IMR-90 (cell line): ENCODE measurements at places on chromosomes 5 and 9. TPM values are rescaled to one million over a fixed set of nuclear protein-coding genes. Genes with fewer than 3 reads are reported as not detected.

CDH10 gene
- total RNA-seq, result 0.18 and 0.28 TPM in 2 replicates

GMCL2 gene
- not detected in 2 replicates for total RNA-seq

AGXT2 gene
- not detected in 2 replicates for total RNA-seq

DNA sequence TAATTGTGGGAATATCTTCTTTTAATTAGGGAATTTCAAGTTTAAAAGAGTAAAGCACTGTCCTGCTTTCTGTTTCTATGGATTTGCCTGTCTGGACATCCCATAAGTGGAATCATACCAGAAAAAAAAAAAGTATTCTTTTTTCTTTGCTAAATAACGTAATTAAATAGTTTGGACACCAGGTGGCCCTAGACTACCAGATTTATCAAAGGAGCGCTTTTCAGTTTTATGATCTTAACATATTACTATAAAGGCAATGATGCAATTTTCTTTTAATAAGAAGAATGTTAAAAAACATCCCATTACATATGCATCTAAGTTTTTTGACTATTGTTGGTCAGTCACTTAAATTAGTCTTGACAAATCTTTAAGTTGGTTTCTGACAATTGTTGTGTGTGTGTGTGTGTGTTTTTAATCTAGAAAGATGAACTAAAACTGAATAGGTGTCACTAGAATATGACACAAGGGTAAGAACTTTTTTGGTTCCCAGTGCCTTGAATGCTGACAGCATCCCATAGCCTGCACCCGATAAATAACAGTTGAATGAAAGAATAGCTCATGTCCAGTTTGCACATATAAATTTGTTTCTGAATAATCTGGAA lies 49.5 kb downstream of the C5orf22 start:
- peak; percentile 52 for DNase-seq

- no peak for DNase-seq
Observed at GRCh38 chr5:3958389-3958788, 362.8 kb downstream of the IRX1 start.

- DNase-seq, result peak; percentile 97
Observed at GRCh38 chr9:134434894-134435506, 108.7 kb downstream of the RXRA start.

DNA sequence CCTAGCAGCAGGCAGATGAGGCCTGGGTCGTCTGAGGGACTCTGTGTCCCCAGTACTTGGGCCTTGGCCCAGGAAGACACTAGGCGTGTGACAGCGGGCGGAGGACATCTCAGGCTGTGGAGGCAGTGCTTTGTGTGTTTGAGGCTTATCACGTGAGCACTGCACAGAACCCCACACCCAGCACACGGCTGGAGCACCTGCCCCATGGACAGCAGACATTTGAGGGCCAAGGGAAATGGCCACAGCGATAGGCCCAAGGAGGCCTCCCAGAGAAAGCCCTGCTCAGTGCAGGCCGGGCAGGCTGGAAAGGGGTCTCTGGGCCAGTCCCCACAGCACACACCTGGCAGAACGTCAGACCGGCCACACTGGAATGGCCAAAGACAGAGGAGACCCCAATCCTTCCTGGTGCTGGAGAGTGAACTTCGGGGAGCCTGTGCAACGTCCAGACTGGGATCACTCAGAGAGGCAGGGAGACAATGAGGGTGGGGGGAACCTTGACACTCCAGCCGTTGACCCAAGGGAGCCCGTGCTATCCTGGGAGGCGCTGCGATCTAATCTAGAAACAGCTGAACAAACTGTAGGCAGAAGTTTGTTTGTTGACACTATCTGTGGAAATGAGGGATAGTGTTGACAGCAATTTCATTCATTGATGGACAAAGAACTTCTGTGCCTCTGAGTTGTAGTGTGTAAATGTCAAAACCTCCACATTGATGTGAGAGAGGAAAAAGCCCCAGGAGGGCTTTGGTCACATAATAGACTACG lies 19.6 kb upstream of the FLT4 start:
- DNase-seq, result no peak

SLC36A3 gene
- not detected in 2 replicates for total RNA-seq

- DNase-seq, result peak; percentile 70
Observed at GRCh38 chr9:100427366-100428263, 672 bp downstream of the MSANTD3 start.

- DNase-seq, result peak; percentile 67
Observed at GRCh38 chr5:132771503-132771998, 5.5 kb downstream of the SEPTIN8 start.
